ENCODE measurements at places on chromosomes 4 and X. TPM values are rescaled to one million over a fixed set of nuclear protein-coding genes. Genes with fewer than 3 reads are reported as not detected.

Gene MAGEA12
- 8.9 TPM for total RNA-seq

Gene RAB9B
- 2.6 TPM for total RNA-seq

Gene TMEM144
- total RNA-seq, result 44.6 TPM

Gene CLNK
- total RNA-seq, result not detected

Measured in testis (tissue), 5 donors.